GM23338 (cell line): ENCODE measurements at places on chromosomes 3 and 15. TPM values are rescaled to one million over a fixed set of nuclear protein-coding genes. Genes with fewer than 3 reads are reported as not detected.
A peak's percentile ranks its signal among the peaks of the same experiment; 100 is the strongest.

GRCh38 chr3:81864272-81864671 lies 102.8 kb upstream of the GBE1 start:
- no peaks in the 10 kb centered on the region for H3K27me3 ChIP-seq
- no peak overlapping the region; the same call in 1 of the 2 replicates for H3K27ac ChIP-seq
- peak; percentile 68 for DNase-seq

GRCh38 chr15:93221759-93222158 lies 132.7 kb upstream of the RGMA start:
- DNase-seq, result peak; percentile 73
- no peaks in the 10 kb centered on the region for H3K4me1 ChIP-seq
- H3K4me3 ChIP-seq, result no peak overlapping the region
- H3K27me3 ChIP-seq, result no peaks in the 10 kb centered on the region
- no peaks in the 10 kb centered on the region for H3K36me3 ChIP-seq

GRCh38 chr3:169764312-169764881 lies 463 bp downstream of the TERC start:
- peaks cover 3% of the 10 kb centered on the region; the same call in 1 of the 2 replicates for H3K4me1 ChIP-seq
- DNase-seq, result peak; percentile 16
- no peaks in the 10 kb centered on the region for H3K36me3 ChIP-seq
- H3K4me3 ChIP-seq, result peak overlapping the region; percentile 76

The CD86 gene
- 0.97 TPM in 1 of 2 replicates, not detected in the other for total RNA-seq

The KNG1 gene
- total RNA-seq, result 0.49 TPM in 1 of 2 replicates, not detected in the other

- no peak for DNase-seq
- no peaks in the 10 kb centered on the region for H3K27me3 ChIP-seq
- H3K36me3 ChIP-seq, result no peaks in the 10 kb centered on the region
- H3K4me3 ChIP-seq, result no peak overlapping the region
- no peaks in the 10 kb centered on the region for H3K4me1 ChIP-seq
Observed at GRCh38 chr3:189344996-189345395, 173.2 kb downstream of the TPRG1 start.
